Mammary epithelial cell (primary cell): ENCODE measurements at places on chromosomes 4 and X.

- DNase-seq, result peak; percentile 51
These were observed 156.1 kb downstream of the GPAT3 start for GRCh38 chr4:83692028-83692427.

- no peak for DNase-seq
These were observed 45.5 kb downstream of the TSPAN7 start for GRCh38 chrX:38606821-38607220.

DNA sequence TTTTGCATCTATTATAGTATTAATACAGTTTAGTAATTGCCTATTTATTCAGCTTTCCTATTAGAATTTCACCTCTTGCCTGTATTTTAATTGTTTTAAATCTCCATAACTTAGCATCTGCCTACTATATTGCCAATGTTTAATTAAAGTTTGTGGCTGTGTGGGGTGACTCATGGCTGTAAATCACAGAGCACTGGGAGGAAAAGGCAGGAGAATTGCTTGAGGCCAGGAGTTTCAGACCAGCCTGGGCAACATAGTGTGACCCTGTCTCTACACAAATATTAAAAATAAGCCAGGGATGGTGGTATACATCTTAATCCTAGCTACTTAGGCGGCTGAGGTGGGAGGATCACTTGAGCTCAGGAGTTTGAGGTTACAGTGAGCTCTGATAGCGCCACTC, 14.5 kb upstream of the CCSER1 start:
- DNase-seq, result peak; percentile 64

DNA sequence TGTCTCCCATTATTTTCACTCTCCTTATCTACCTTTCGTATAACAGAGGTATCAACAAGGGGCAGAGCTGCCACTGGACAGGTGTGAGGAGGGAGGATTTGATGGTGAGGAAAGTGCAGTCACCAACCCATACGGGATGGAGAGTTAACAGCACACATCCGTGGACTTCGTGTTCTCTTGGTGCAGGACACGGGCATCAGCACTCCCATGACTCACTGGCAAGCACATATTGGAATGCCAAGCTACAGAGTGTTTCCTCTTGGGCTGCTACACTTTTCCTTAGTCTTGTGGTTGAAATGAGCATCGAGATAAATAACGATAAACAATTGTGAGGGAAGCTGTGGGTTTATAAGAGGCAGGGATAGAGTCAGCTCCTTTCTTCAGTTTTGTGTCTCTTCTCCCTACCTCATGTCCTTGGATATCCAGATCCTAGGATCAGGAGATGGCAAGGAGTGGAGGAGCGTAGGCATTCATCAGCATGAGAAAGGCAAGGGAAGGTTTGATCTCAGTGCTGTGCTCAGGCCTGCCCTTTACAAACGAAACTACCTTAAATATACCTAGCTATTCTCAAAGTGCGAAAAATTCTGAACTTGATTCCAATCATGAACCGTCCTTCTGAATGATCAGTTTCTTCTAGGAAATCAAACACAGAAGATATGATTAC, 96.3 kb downstream of the ZNF827 start:
- no peak for DNase-seq

- DNase-seq, result no peak
These were observed 45.3 kb downstream of the RPGR start for GRCh38 chrX:38282049-38282448.

- no peak for DNase-seq
These were observed 86.9 kb upstream of the NEIL3 start for GRCh38 chr4:177222781-177223180.

DNA sequence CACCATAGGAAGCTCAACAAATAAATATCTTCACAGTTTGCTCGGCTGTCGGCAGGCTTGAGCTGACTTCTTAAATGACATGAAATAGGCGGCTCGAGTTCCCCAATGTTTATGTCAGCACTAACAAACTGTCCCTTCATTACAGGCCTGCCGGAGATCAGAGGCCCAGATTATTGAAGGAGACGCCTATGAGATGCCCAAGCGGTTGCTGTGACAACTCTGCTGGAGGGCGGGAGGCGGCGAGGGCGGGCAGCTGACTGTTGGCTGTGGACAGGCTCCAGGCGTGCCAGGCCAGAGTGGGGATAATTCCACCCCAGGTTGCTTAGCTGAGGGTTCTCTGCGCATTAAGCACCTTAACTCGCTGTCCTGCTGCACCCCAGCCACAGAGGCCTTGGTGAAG, 39.2 kb upstream of the MSX1 start:
- DNase-seq, result no peak

- DNase-seq, result no peak
These were observed 226.0 kb upstream of the PPP1R2C start for GRCh38 chrX:43003939-43004338.

DNA sequence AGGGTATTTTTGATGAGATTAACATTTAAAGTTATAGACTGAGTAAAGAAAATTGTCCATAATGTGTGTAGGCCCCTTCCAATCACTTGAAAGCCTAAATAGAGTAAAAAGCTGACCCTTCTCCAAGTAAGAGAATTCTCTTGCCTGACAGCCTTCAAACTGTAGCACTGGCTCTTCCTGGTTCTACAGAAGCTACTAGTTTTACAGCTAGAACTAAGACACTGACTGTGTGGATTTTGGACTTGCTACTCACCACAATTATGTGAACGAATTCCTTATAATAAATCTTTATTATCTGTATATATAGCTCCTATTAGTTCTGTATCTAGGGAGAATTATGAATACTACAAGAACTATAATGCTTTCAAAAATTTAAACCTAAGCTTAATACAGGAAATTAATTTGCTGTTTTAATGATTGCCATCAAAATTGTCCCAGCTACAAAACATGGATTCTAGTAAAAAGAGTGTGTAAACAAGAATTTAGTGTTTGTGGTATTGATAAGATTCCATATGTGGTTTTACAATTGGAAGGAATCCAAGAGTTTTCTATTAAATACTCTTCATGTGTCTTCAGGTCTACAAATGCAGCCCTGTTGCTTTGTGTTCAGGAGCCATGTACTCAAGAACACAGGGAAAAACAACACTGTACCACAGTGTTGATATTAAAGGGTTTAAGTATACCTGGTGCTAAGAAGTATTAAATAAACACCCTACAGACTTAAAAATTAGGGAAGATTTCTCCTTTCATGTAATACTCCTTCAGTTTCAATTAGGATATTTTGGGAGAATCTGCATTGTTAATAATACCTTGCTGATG, 366.5 kb downstream of the CXXC4 start:
- DNase-seq, result no peak

DNA sequence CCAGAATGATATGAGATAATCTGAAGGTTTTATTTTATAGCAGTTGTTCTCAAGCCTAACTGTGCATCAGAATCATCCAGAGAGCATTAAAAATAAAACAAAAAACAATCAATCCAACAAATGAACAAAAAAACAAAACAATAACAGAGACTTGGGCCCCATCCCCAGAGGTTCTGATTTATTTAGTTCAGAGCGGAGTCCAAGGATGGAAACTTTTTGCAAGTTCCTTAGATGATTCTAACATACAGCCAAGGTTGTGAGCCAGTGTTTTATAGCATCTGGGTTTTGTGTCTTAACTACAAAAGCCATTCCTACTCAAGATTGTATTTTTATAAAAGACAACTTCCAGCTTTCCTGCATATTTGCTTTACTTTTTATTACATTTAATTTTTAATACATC, 59.4 kb upstream of the GRPR start:
- DNase-seq, result no peak

DNA sequence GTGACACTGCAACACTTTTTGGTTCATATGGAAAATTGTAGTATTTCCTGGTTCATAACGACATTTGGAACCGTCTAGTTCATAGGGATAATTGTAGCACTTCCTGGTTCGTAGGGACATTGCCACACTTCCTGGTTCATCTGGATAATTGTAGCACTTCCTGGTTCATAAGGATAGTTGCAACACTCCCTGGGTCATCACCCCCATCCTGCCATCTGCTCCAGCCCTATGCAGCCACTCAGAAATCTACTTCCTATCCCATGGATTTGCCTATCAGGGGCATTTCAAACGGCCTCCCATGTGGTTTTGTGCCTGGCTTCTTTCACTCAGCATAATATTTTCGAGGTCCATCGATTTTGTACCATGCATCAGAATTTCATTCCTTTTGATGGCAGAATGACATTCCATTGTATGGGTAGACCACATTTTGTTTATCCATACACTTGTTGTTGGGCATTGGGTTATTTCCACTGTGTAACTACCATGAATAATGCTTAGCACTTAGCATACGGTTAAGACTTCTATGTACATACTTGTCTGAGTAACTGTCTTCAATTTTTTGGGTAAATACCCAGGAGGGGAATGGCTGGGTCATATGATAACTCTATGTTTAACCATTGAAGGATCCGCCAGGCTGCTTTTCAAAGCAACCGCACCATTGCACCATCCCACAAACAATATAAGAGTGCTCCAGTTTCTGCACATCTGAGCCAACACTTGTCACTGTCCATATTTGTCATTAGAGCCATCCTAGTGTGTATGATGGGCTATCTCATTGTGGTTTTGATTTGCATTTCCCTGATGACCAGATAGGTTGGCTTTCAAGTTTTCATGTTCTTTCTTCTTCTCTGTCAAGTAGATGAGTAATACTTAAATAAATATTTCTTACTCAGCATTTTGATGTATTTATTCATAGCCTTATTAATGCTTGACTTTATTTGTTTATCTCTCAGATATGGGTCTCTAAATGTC, 58.3 kb upstream of the CD99 start:
- no peak for DNase-seq

DNA sequence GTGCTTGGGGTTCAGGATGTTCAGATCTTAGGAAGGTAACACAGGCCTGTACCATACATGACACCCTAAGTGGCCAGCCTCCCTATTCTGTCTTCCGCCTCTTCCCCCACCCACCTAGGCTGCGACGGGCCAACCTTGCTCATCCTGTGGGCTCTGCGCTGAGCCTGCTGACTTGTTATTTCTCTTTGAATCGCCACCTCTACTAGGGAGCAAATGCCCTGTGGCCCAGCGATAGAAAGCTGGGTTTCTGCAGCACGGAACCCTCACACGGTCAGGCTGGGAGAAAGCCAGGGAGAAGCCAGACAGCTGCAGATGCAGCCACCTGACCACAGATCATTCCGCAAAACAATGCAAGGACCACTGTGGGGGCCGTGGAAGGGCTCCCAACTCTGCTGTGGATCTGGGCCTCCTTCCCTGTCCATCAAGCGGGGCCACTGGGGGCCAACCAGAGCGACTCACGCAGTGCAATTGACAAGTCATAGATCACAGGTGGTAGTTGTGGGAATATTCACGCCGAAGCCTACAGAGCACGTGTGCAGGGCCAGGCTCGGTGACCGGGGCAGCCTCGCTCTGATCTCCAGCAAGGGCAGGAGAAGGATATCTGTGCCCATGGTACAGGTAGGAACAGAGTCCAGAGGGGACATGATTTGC, 227.5 kb downstream of the AFAP1 start:
- no peak for DNase-seq

DNA sequence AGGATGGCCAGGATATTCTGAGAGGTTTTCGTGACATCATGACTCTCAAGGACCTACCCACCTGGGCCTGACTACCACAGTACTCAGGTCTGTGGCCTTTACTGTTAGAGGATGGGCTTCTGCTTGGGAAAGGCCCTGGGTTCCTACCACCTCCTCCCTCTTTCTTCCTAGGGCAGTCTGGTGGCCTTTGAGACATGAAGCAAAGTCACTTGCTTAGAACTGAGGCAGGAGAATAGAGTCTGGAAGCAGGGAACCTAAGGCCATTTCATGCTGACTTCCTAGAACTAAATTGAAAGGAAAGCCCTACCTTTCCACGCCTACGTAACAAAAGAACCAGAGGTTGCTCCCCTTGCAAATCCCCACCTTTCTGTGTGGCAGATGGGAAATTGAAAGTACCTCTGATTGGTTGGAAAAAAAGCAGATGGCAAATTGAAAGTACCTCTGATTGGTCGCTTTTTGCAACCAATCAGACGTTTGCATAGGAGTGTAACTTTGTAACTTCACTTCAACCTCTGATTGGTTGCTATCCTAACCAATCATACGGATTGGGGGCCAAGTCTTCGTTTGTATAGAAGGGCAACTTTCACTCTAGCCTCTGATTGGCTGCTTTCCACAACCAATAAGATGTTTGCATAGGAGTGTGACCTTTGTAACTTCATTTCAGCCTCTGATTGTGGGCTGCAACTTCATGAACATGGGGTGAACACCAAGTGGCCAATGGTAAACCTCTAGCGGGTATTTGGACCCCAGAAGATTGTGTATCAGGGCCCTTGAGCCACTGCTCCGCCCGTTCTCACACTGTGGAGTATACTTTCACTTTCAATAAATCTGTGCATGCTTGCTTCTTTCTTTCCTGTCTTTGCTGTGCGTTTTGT, 9.9 kb upstream of the AKAP14 start:
- no peak for DNase-seq

DNA sequence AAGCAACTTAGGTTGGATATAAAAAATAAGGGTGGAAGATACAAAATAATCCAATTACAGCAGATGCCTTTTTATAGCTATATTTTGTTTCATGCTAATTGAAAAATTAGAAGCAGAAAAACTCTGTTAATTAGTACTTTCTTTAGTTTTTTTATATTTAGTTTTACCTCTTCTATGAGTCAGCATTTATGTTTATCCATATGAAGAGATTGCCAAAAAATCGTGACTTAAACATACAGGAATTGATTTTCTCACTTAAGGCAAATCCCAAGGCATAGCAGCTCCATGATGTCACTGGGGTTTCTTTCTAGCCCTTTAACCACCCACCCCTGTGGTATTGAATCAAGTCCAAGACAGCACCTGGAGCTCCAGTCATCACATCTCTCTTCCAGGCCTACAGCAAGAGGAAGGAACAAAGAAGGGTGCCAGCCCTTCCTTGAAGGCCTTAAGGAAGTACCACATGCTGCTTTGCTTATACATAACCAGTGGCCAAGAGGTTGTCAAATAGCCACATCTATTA, 365.8 kb upstream of the TENM3 start:
- peak; percentile 85 for DNase-seq

GRCh38 chr4:156825074-156825473, 146.5 kb downstream of the PDGFC start:
- peak; percentile 22 for DNase-seq

- DNase-seq, result no peak
These were observed 188.0 kb upstream of the RBPJ start for GRCh38 chr4:26132858-26133257.

DNA sequence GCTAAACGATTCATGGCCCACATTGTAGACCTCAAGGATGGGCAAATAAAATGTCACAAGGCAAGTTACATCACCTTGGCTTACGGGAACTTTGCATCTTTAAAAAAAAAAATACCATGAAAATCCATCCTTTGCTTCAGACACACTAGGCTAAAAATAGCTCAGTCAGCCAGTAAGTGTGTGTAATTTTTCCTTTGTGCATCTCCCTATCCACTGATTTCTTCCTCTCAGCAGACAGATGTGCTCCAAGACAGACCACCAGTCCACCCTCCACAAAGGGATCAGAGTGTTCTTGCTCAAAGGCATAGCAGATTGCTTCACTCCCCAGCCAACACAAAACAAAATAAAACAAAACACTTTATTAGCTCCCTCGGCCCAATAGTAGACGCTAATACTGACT, 14.6 kb downstream of the LDB2 start:
- no peak for DNase-seq

DNA sequence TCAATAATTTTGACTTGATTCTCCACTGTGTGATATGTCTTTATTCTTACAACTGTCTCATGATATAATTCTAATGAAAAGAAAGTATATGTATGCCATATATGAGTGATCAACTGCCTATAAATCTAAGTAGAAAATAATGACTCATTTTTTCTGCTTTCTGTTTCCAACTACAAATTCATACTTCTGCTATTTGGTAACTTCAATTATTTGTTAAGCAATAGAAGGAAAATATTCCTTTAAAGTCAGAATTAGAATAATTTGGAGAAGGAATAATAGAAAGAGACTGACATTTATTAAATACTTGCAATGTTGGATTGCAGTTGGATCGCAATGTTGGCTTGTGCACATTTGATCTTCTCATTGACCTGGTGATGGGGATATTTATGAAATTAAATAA, 204.2 kb upstream of the PACRGL start:
- no peak for DNase-seq
